ENCODE measurements at places on chromosomes 16 and 17. TPM values are rescaled to one million over a fixed set of nuclear protein-coding genes. Genes with fewer than 3 reads are reported as not detected.

EFTUD2 gene
- total RNA-seq = 145 TPM

AGRP gene
- not detected for total RNA-seq

PDILT gene
- not detected for total RNA-seq

ABCC1 gene
- 35.7 TPM for total RNA-seq

GNGT2 gene
- total RNA-seq = 1.1 TPM

MRPL38 gene
- total RNA-seq = 35.4 TPM

RHBDL3 gene
- total RNA-seq = 0.13 TPM

EVI2A gene
- 0.13 TPM for total RNA-seq

- no peak for DNase-seq
Measured at GRCh38 chr17:55577687-55578086, 66.4 kb upstream of the SMIM36 start.

DNA sequence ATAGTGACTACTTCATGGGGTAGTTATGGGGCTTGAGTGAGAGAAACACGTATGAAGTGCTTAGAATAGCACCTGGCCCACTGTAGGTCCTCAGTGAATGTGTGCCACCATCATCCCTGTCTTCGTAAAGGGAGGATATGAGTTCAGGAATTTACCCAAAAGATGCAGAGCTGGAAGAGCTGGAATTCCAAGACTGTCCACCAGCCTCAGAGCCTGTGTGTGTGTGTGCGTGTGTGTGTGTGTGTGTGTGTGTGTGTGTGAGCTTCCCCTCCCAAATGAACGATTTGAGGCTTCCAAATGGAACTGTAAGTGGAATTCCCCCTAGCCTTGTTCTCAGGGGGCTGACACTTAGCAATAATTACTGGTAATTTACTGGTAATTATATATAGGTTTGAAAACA, 27.3 kb downstream of the WFDC1 start:
- DNase-seq = no peak

- no peak for DNase-seq
Measured at GRCh38 chr17:57603546-57603945, 141.6 kb downstream of the CCDC182 start.

- no peak for DNase-seq
Measured at GRCh38 chr17:54172985-54173316, 350.2 kb downstream of the KIF2B start.

GRCh38 chr17:28760601-28761562, 17.1 kb downstream of the TRAF4 start:
- DNase-seq = peak; percentile 63

GRCh38 chr17:48456589-48456988, 26.6 kb upstream of the SKAP1 start:
- DNase-seq = no peak

- no peak for DNase-seq
Measured at GRCh38 chr16:85391769-85392583, 221.1 kb upstream of the GSE1 start.

- no peak for DNase-seq
Measured at GRCh38 chr17:61450641-61451537, 1.3 kb upstream of the TBX4 start.

GRCh38 chr16:10521681-10522274, 58.6 kb downstream of the EMP2 start:
- peak; percentile 69 for DNase-seq

GRCh38 chr16:88848557-88848956, 8.2 kb downstream of the GALNS start:
- no peak for DNase-seq

DNA sequence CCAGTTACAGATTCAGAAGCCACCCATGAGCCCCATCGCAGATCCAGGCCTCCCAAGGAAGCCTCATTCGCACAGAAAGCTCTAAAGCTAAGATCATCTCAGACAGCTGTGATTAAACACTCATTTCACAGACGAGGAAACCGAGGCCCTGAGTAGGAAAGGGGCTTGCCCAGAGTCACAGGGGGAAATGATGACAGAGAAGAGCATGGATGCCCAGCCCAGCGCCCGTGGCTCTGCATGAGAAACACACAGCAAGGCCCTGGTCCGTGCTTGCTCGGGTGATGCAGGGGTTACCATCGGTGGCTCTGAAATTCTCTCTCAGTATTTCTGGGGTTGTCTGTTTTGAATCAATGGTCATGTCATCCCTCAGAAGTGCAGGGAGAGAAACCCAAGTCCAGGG, 109.6 kb downstream of the C16orf78 start:
- no peak for DNase-seq
